ENCODE measurements at places on chromosomes 5 and 9. TPM values are rescaled to one million over a fixed set of nuclear protein-coding genes. Genes with fewer than 3 reads are reported as not detected.

DNA sequence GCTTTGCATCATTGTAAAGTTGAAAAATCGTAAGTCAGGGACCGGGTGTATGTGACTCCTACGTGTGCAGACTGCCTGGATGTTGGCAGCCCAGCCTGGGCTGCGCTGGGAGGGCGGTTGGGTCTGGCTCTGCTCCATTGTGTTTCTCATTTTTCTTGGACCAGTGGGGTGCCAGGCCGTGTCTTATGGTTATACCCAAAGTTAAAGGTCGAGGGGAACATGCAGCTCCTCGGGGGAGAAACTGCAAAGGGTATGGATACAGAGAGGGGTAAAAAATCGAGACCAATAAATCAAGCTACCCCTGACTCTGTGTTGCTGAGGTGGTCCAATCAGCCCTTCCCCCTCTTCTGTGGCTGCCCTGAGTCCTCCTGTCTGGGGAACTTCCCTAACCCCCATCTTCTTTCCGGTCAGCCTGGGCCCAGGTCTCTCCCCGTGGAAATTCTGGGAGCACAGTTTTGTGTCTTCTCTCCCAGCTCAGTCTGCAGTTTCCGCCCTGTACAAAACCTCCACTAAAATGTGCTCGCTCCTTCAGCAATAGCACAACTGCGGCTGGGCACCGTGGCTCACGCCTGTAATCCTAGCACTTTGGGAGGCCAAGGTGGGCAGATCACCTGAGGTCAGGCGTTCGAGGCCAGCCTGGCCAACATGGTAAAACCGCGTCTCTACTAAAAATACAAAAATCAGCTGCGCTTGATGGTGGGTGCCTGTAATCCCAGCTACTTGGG, 34.1 kb upstream of the UNC5A start:
- no peak for DNase-seq

DNA sequence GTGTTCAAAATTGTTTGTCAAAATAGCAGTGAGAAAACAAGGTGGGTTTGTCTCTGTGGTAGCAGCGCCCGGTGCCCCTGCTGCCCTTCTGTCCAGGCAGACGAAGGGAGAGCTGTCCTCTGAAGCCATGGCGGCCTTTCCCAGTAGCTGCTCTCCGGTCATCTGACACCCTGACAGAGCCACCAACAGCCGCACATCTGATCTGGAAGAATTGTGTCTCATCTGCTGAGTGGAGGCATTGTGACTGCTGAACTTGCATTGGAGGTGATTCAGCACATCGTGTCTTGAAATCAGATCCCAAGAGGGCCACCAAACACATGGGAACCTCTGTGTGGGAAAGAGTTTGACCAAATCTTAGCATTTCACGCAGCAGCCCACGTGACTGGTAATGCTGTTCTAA, 337.6 kb upstream of the IRX1 start:
- DNase-seq, result peak; percentile 16

- DNase-seq, result no peak
Measured at GRCh38 chr5:179297486-179298180, 47.6 kb downstream of the ADAMTS2 start.

- DNase-seq, result no peak
Measured at GRCh38 chr5:12557012-12557411, 652.8 kb upstream of the CTNND2 start.

DNA sequence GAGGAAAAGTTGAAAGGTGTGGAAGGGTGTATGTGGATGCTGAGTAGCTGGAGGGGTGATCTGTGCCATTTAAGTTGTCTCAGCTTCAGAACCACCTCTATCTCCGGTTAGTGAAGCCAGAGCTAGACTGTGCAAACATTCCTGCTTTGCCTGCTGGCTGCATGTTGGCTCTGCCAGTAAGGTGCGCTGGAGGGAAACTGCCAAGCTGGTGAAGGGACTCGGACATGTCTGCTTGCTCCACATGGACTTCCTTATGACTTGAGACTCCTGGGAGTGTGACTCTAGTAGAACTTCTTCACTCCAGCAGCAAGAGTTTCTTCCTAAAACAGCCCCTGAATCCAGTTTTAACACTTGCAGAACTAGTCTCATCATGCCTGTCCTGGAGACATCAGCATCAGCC, 27.9 kb downstream of the DAB2 start:
- no peak for DNase-seq

DNA sequence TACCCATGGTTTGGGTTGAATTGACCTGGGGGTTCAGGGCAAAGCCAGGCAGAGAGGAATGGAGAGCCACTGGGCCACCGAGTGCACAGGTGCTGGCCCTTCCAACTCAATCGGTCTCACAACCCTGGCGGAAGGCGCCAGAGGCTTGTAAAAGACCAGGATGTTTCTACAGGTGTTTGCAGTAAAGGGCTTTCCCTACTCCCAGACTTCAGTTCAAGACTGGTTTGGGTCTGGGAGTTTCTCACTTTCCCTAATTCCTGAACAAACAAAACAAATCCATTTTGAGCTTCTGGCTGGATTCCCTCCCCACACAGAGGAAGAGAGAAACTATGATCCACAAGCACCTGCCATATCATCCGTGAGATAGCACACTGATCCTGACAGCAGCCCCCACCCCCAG, 125.2 kb upstream of the KLF4 start:
- no peak for DNase-seq

DNA sequence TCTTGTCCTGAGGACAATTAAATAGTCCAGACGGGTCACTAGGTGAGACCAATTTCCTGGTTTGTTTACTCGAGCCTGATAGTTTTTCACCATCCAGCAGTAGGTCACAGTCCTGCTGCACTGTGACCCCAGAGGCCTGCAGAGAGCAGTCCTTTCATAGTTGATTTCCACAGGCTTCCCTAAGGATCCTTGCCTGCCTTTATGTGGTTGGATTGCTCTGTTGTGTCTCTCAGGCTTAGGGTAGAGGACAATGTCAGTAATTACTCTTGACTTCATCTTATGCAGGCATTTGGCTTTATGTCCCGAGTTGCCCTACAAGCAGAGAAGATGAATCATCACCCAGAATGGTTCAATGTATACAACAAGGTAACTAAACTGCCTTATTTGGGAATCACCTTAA, 9.0 kb upstream of the CATSPER3 start:
- no peak for DNase-seq

PCDHB16 gene
- total RNA-seq, result 2.1 TPM

IL4 gene
- total RNA-seq, result not detected

Data from muscle of leg (tissue), 16 donors.